ENCODE measurements at places on chromosomes 7 and 10.

- no peak for DNase-seq
Measured at GRCh38 chr7:132191418-132191817, 384.9 kb downstream of the PLXNA4 start.

DNA sequence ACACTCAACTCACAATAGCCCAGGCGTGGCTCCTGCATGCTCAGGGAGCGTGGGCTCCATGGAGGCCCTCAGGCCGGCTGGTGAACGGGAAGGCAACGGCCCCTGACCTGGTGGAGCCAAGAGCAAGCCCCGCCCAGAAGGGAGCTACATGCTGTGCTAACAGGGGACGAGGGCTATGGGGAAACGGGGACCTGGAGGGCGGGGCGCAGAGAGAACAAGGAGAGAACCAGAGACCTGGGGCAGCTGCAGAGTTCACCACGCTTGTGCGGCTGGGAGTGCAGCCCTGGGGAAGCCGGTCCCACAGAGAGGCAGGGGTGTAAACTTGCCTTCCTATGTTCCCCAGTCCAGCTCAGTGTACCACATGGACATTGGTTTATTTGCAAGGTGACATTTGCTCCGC is 69.2 kb upstream of the PPP2R2D start:
- no peak for DNase-seq

DNA sequence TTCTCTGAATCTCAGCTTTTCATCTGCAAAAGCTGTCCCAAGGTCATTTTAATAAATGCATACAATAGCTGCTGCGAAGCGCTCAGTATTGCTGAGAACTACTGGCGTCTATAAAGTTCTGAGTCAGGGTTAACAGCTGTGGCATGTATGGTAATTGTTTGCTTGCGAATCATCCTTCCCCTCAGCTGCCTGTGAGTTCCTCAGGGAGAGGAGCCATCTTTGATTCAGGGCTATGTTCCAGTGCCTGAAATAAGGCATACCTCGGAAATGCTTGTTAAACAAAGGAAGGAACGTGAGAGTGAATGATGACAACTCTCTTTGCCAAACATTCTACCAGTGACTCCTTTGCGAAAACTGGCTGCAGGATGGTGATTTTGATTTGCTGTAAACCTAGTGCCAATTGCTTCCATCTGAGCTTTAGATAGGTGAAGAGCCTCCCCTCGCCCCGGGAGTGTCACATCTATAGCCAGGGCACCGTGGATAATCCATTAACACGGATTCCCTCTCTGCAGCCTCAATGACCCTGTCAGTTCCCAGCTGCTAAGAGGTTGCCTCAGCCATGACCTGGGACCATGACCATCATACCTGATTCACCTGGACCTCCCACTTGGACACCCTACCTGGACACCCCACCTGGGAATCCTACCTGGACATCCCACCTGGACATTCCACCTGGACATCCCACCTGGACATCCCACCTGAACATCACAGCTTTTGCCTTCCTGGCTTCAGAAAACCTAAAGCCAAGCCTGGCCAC is 39.6 kb downstream of the GPRIN2 start:
- no peak for DNase-seq

GRCh38 chr7:1053816-1054370 is 9.5 kb downstream of the GPR146 start:
- no peak for DNase-seq

DNA sequence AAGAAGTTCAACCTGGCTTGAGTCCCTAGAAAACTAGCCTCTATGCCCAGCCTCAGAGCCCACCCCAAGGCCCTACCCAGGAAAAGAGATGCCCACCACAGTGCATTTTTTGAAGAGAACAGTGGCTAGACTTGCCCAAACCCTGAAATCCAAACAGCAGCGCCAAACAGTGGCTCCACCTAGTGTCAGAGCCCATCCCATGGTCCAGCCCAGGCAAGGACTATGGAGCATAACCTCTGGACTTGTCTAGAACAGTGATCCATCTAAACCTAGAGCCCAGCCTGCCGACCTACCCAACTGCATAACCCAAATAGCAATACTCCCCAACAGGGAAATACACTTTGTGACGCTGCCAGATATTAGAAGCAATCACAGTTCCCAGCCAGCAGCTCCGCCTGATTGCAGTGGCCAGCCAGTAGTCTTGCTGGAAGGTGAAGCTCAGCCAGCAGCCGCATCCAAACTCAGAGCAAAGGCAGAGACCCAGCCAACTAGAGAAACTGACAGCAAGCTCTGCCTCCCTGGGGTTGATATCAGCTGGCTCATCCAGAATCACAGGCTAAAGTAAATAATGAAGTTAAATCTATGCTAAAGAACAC is 44.5 kb downstream of the HBP1 start:
- no peak for DNase-seq

DNA sequence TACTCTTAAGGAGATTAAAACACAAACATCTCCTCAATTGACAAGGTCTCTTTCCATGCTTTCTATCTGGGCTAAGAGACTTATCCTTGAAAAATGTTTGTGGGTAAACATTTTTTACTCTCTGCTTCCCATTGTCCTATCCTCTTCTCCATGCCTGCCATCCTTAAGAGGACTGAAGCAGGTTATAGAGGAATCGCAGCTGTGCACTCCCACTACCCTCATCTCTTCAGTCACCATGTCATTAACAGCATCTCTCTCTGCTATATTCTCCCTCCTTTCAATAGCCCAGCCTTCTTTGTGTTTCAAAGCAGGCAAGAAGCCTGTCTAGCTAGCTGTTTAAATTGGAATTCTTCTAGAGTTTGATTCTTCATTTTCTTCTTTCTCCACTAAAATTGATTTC is 22.6 kb downstream of the COL1A2 start:
- no peak for DNase-seq

- no peak for DNase-seq
Measured at GRCh38 chr10:96873756-96874467, 41.8 kb downstream of the LCOR start.

- no peak for DNase-seq
Measured at GRCh38 chr10:805620-806305, 116.3 kb upstream of the DIP2C start.

- no peak for DNase-seq
Measured at GRCh38 chr10:46552526-46553237, 3.8 kb downstream of the GPRIN2 start.

DNA sequence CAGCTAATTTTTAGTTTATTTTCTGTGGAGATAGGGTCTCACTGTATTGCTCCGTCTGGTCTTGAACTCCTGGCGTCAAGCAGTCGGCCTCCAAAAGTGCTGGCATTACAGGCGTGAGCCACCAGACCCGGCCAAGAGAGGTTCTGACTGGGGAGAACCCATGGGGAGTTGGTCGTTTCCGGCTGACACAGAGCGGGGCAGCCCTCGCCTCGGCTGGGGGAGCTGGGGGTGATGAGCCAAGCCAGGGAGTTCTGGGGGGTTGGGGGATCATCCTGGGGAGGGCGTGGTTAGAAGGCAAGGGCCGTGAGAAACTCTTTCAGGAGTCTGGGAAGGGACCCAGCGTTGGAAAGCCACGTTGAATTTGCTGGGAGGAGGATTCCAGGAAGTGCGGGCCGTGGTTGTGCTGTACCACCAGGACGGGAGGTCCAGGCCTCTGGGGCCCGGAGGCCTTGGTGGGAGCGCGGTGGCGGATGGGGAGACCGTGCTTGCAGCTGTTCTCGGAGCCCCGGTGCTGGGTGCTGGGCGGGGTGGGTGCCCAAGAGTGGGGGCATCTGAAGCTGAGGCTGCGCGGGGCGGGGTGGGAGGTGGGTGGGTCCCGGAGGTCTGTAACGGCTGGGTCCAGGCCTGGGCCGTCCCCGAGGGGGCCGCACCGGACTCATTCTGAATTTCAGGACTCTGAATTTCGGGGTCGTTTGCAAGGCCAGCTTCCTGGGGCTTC is 8.4 kb upstream of the ZNF853 start:
- DNase-seq, result no peak

GRCh38 chr10:104326991-104327610 is 11.2 kb downstream of the ITPRIP start:
- DNase-seq, result no peak

- DNase-seq, result no peak
Measured at GRCh38 chr10:35606430-35606829, 1.3 kb downstream of the GJD4 start.

GRCh38 chr7:157238087-157238486 is 98.7 kb upstream of the DNAJB6 start:
- no peak for DNase-seq

DNA sequence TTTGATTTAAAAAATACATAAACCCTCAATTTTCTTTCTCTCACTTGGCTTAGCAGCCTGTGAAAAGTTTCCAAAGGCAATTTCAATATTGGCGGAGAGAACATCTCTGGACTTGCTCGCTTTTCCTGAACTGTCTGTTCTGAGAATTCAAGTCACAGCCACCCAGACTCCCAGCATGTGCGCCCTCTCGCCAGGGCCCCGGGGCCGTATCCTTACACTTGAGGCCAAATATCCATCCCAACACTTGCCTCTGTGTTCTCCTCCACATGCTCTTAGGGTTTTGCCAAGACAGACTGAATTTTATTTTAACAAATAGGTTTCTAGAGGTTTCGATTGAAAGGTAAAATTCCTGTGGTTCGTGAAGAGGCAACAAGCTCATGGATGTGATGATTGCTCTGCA is 111.5 kb upstream of the GPR26 start:
- no peak for DNase-seq

DNA sequence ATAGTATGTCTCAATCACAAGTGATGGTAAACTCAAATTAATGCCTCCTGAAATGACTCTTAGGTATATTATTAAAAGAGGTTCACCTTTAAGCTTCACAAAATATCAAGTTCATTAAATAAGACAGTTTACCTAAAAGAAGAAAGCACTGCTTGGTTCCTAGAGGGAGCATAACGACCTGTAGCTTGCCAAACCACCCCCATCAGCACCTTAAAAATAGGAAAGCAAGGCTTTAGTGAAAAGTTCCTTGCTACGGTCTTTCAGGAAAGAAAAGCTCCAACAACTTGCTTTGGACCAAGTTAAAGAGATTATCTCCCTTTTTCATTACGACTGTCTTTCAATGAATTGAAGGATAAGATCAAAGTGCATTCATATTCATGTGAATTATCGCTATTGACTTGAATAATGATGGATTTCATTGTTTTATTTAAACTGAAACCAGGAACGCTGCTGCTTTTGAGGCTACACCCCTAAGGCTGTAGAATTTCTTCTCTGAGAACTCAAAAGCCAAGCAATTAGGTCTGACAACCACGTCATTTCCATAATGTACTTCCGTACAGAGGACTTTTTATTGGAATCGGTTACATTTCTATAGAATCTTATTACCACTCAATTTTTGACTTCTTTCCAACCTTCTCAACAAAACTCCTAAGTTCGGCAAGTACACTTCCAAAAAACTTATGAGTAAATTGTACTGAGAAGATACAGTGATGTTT is 7.0 kb upstream of the SPAG6 start:
- DNase-seq, result no peak

GRCh38 chr10:11742009-11742778 is at the start of gene ECHDC3:
ECHDC3 (plus strand) TSS chr10:11742382; CDS start chr10:11742577, 195 bp downstream.
- peak; percentile 22 for DNase-seq

DNA sequence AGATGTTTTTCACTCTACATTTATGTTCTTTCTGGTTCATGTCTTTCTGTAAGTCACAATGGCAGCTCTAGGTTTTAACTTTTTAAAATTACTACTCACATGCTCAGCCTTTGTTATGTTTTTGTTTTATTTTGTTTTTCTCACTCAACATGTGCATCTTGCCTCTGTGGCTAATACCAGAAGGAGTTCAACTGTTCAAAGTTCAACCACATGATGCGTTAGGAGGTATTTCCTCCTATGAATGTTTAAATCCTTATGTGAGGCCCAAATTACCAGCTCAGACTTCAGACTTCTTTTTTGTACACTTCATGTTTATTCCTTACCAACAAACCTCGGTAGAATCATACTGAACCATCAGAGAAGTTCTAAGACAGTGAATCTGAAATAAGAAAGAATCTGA is 151.6 kb downstream of the MALRD1 start:
- no peak for DNase-seq

GRCh38 chr7:1246871-1247526 is 14.3 kb downstream of the UNCX start:
- no peak for DNase-seq

- no peak for DNase-seq
Measured at GRCh38 chr7:129450295-129450694, 16.1 kb downstream of the STRIP2 start.

DNA sequence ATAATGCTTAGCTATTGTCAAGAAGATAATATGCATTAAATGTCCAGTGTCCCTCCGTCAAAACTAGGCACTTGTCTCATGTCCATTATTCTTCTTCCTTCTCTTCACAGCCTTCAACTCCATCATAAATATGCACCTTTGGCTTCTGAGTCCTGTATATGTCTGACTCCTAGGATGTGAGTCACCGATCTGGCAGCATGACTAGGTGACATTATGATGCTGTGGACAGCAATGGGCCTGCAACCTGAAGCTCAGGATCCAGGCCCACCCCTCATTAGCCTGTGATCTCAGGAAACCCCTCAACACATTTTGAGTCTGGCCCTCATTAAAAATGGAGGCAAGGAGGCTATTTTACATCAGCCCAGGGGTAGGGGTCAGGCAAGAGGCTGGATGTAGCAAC is 362.5 kb upstream of the ZMIZ1 start:
- no peak for DNase-seq

GRCh38 chr7:135938086-135938485 is 39.1 kb downstream of the MTPN start:
- no peak for DNase-seq

DNA sequence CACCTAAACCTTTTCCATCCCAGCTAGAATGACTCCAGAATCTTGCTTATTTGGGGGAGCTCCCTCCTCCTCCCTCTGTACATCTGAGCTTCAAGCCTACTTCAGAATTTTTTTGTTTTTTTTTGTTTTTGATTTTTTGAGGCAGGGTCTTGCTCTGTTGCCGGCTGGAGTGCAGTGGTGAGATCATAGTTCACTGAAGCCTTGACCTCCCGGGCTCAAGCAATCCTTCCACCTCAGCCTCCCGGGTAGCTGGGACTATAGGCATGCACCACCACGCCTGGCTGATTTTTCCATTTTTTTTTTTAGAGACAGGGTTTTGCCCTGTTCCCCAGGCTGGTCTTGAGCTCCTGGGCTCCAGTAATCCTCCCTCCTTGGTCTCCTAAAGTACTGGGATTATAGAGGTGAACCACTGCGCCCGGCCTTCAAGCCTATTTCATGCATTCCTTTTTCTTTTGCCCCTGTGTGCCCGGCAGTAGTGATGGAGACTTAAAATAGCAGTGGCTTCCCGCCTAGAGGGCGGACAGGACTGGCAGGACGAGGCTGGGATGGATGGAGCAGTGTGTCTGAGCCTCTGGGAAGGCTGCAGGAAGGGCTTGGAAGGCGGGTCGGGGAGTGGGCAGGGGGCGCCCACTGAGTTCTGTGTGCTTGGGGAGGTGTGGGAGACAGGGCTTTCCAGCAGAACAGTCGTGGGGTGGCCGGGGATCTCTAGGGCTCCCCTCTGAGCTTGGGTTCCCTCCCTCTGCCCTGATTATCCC is 8.8 kb downstream of the CUX1 start:
- DNase-seq, result no peak

DNA sequence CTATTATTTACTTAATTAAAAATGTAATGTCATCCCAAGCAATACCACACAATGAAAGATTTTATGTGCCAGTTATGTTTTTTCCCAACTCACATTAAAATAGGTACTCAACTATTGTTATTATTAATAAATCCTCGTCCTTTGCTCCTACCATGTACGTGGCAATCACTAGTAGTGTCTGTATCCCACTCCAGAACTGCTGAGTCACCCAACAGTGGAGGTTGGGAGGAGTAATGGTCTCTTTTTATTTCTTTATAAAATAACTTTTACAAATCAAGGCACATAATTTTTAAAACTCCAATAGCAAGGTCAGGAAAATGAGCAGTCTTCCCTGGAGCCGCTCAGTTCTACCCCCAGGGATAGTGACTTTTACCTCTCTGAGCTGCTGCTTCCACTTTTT is 273.5 kb upstream of the PLPP4 start:
- no peak for DNase-seq

Measured in activated CD4-positive, alpha-beta T cell treated with anti-CD3 and anti-CD28 coated beads, Interleukin-2, amount 50 U/mL, for 16 hours (primary cell).